ENCODE measurements at places on chromosomes 5 and 9.

- no peak for DNase-seq
Measured at GRCh38 chr9:99582814-99583213, 238.9 kb upstream of the NR4A3 start.

- DNase-seq = peak; percentile 42
Measured at GRCh38 chr9:113548221-113549041, 84.9 kb downstream of the RGS3 start.

GRCh38 chr9:95048225-95049087 is 269.1 kb downstream of the FANCC start:
- DNase-seq = peak; percentile 86

DNA sequence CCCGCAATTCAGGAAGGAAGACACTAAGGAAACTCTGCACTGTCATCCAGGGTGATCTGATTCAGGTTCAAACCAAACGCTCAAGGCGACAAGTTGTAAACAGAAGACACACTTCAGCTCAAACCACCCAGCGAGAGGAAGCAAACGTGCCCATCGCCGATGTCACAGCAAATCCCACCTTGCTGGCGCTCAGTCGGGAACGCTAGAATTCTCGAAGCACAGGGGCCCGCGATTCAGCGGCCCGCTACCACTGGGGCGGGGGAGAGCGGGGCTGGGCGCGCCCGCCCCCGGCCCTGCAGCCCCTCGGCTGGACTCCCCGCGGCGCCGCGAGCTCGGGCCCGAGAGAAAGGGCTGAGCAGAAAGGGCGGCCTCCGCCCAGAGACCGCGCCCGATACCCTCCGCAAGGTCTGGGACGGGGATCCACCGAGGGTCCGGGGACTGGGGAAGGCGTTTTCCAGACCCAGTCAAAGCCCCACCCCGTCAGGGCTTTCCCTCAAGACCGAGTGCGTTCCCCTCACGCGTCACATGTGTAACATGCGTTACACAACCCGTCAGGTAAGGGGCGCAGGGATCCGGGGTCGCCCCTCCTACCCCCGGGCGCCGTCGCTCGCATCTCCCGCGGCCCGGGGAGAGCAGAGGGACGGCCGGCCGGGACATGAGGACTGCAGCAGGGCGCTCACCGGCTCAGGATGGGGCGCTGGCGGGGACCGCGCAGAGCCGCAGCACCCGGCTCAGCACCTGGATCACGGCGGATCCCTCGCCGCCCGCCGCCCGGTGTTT is 469 bp downstream of the AGTPBP1 start:
- peak; percentile 31 for DNase-seq

- no peak for DNase-seq
Measured at GRCh38 chr5:162769019-162769418, 668.4 kb upstream of the CCNG1 start.

- peak; percentile 95 for DNase-seq
Measured at GRCh38 chr5:175729829-175730277, 72.0 kb downstream of the HRH2 start.

DNA sequence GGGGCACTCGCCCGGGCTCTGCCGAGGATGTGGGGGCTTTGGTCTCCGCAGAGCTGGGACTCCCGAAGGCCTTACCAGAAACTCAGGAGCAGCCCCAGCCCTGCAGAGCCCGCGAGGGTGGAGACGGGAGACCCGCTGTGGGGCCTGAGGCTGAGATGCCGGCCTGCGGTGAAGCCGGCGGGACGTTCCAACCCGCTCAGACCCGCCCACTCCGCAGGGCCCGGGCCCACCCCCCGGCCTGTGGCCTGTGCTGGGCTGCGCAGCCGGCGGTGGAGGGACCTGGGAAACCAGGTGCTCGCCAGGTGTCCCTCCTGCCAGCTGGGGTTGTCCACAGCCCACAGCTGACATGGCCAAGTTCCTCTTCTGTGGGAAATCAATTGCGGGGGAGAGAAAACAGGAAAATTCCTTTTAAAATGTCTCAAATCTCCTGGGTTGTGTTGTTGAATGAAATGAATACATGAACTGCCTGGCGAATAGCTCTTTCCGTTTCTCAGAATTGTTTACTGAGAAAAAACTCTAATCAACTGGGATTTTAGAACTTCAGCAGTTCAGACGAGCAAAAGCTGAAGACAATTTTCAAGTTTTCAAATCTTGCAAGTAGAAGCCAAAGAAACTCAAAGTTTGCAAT is 49.0 kb upstream of the IRX4 start:
- DNase-seq = no peak

- DNase-seq = peak; percentile 20
Measured at GRCh38 chr5:68898951-68899471, 194.8 kb upstream of the SLC30A5 start.

DNA sequence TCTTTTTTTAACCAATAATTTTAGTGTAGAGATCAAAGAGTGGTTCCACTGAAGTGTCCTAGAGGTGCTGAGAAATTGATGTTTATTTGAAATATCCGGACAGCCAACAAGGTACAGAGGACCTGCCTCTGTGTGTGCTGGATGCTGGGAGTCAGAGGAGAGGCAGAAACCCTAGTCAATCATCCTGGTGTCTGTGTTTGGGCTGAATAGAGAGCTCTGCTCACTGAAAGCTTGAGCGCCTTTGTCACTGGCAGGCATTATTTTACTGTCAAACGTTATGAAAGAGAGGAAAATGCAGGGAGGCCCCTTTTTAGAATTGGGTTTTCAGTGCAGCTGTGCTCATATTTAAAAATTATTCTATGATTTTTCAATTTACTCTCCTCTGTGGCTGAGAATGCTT is 480.3 kb upstream of the TYRP1 start:
- DNase-seq = no peak

GRCh38 chr5:167513381-167513780 is 778.1 kb upstream of the WWC1 start:
- no peak for DNase-seq
